ENCODE measurements at places on chromosomes 4 and X. TPM values are rescaled to one million over a fixed set of nuclear protein-coding genes. Genes with fewer than 3 reads are reported as not detected.

Gene IL1RAPL2
- 0.80 TPM for total RNA-seq

Gene CYSLTR1
- not detected for total RNA-seq

Gene ADRA2C
- 3.0 TPM for total RNA-seq

Gene TRIM75
- not detected for total RNA-seq

Gene CMC4
- total RNA-seq = 3.4 TPM

Gene FGFR3
- total RNA-seq = 185 TPM

Gene GPR50
- 0.64 TPM for total RNA-seq

Gene PPP1R2C
- total RNA-seq = not detected

Gene FRAS1
- total RNA-seq = 166 TPM

DNA sequence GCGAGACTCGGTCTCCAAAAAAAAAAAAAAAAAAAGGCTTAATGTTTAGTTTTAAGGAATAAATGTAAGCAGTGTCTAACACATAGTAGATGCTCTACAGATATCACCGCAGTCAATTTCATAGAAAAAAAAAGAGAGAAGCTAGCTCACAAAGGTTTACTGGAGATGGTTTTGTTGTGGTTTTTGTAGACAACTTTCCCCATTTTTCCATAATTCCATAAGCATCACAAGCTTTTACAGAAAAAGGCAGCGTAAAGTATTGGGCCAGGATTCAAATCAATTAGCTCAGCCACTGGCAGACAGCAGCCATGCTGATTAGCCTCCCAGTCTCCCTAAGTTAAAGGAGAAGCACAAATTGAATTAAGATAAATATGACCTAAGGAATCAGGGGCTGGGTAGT is 1.5 kb downstream of the GRSF1 start:
- DNase-seq = no peak

GRCh38 chr4:165763640-165764039 is 109.4 kb upstream of the TLL1 start:
- DNase-seq = no peak

DNA sequence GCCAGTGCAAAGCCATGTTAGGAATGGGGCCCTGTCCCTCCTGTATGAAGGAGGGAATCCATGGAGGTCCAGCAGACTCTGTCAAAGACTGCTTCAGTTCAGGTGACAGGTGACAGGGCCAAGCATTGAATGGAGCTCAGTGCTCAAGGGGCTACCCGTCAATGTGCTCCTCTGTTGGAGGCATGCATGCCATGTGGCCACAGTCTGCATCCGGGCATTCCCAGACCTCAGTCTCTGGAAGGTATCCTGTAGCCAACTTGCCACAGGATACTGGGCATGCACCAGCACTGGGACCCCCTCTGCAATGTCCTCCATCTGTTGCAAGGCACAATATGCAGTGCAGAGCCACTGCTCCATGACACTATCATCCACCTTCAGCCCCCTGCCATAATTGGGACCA is 136.1 kb upstream of the GATB start:
- no peak for DNase-seq

GRCh38 chr4:102693262-102693850 is 67.4 kb downstream of the MANBA start:
- no peak for DNase-seq

DNA sequence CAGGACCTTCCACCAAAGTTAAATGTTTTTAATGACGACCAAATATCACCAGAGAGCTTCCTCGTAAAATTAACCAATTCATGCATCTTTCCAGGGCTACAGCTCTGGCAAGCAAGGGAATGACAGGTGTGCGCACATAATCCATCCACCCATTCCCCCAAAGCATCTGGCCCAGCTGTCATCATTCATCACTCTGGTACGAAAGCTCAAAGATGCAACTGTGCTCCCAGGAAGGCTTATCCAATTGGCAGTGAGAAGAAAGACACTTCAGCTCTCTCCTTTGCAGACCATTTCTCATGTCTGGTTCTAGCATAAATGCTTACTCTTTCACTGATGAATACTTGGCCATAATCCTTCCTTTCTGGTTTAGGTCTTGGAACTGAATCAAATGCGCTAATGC is 139.2 kb downstream of the NSUN7 start:
- DNase-seq = no peak

GRCh38 chrX:12240491-12240890 is 102.2 kb downstream of the FRMPD4 start:
- DNase-seq = no peak

- no peak for DNase-seq
Measured at GRCh38 chr4:149247164-149247563, 568.5 kb downstream of the IQCM start.

GRCh38 chr4:38080061-38080974 is 120.1 kb downstream of the PTTG2 start:
- DNase-seq = no peak

GRCh38 chrX:29530501-29530900 is 684.9 kb upstream of the MAGEB2 start:
- no peak for DNase-seq

DNA sequence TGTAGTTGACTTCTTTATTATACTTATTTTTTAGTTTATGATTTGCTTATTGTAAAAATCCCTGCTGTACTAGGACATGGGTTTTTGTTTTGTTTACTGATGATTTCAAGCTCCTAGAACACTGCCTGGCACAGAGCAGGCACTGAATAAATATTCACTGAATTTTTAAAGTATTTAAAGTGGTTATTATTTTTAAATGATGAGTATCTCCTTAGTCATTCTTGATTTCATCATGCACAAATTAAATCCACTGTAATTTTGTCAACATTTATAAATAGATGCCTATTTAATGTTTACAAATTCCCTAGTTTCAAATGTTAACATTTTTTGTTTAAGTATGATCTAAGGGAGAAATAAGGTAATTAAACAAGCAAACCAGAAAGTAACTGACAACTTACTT is 367.9 kb upstream of the SLIT2 start:
- no peak for DNase-seq

DNA sequence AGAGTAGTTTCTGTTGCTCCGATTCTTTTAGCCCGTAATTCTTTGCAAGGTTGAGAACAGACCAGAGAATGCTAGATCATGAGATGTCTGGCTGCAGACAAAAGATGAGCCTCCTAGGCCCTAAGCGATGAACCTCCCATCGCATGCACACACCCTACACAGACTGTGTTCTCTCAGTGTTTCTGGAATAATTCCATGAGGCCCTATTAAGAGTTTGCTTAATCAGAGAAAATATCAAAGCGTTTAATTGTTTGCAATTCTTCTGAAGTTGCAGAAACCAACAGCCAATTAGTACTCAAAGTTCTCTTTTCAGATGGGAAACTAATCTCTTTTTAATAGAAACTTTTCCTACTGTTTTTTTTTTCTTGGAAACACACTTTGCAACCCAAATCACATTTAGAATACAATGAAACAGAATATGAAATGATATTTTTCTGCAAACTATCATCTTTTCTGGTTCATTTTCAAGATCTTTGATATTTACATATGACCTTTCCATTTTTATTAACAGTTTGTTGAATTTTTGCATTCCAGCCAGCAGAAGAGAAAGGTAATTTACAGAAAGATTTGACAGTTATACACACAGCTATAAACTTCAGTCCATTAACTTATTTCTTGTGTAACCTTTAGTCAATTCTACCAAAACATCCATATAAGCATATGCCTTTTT is 1525.6 kb downstream of the ARAP2 start:
- no peak for DNase-seq

GRCh38 chrX:141220342-141221008 is 21.8 kb downstream of the SPANXC start:
- DNase-seq = no peak

DNA sequence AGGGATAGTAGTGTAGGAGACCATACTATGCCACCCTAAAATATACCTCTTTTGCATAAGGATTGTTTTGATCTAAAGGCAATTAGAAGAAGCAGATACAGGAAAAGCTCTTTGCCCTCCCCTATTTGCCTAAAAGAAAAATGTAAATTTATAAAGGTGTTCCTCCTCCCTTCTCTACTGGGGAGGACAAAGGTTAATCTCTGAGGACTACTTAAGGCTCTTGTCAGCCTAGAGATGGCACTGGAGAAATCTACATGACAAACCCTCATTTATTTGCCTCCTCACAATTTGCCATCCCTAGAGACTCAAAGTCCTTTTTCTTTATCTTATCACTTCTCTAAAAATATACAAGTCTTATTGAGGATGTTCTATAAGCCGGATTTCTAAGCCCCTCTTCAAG is 1021.8 kb downstream of the STPG2 start:
- no peak for DNase-seq

DNA sequence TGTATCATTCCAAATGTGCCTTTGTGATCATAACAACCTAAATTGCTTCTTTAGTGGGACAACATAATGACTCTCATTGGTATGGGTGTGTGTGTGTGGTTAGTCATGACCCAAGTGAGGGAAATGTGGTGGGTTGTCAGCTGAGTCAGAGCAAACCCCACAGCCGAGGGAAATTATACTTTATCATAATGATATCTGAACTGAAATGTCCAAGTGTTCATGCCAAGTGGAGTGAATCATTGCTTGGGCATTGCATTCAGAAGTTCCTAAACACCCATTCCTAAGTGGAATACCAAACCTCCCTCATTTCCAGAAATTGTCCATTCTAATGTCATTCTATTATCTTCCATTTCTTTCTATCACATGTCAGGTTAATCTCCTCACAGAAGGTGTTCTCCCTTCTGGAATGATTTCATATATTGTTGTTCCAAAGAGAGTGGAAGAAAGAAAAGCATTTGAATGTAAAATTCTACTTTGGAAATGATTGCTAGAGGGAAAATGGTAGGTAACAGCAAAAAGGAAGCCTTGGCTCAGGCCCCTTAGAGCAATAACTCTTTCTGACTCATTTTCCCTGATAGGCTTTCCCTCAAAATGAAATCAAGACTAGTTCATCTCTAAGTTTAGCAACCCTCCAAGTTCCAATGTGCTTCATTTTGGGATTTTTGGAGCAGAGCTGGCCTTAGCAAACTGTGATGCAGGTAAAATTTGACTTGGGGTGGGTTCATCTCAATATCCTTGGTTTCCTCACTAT is 230.7 kb upstream of the KCNIP4 start:
- DNase-seq = no peak

GRCh38 chrX:140664939-140665338 is 44.6 kb upstream of the LINC00632 start:
- no peak for DNase-seq

DNA sequence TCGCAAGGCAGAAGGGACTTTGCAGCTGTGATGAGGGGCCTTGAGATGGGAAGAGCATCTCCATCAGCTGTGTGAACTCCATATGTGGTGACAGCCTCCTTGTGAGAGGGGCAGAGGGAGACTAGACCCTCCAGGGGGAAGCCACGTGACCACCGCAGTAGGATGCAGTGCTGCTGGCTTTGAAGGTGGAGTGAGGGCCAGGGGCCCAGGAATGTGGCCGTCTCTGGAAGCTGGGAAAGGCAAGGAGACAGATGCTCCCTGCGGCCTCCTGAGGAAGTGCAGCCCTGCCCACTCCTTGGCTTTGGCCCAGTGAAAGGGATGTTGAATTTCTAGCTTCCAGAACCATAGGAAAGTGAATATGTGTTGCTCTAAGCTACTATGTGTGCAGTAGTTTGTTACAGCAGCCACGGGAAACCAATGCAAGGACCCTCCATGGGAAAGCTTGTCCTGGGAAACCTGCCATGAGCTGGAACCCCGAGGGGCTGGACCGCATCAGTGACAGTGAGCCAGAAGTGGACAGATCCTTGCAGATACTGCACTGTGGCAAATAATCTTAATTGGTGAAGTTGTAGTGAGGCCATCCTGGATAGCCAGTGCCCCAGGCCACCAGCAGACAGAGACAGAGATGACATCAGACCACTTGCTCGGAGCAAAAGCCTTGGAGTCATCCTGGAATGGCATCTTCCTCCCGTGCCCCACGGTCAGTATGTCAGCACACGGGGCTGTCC is 35.4 kb upstream of the SORCS2 start:
- no peak for DNase-seq

GRCh38 chr4:29970626-29971025 is 749.5 kb upstream of the PCDH7 start:
- no peak for DNase-seq

DNA sequence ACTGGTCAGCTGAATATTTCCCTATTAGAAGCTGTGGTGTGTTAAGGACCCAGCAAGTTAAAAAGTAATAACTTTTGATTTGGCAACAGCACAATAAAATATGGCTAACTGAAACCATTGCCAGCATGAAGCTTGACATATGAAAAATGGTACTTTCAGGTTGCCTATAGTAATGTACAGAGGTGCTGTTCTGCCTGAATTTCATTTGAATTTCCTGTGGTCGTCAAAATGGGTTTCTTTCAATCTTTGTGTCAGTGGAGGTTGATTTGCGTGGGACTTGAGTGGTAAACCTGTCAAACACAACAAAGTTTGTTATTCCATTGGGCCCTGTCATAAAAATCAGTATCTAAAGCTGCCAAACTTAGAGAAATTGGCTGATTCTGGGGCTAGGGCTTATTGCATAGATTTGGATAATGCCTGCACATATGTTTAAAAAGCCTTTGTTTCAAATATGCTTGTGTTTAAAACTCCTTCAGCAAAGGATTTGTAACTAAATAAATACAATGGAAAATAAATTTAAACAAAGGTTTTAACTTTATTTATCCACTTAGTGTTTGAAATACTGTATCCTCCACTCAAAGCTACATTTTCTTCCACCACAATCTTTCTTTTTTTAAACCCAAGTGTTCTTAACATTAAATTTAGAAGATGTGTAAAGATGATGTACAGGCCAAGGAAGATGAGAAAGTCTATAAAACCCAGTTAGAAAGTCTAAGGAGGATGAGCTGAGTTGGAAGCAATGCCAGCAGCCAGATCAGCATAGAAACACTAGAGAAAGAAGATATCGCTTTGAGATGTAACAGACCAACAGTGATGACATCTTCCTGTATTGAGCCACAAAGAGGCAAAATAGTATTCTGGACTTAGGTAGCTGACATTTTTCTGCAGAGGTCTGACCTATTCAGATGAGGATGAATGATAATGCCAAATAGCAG is 134.8 kb upstream of the GIMD1 start:
- DNase-seq = no peak

DNA sequence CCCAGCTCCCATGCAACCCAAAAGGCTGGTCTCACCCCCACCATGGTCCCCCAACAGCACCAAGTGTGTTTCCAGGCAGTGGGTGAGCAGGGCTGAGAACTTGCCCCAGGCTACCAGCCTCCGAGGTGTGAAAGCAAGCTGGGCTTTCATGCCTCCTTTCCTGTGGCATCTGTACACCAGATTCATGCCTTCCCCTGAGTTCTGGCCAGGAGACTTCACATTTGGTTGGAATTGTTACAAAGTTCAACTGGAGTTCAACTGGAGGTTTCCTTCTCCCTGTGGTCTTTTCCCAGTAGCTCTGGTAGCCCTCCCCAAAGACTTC is 77.6 kb upstream of the RAB40AL start:
- no peak for DNase-seq
